SJSA1 (cell line): ENCODE measurements at places on chromosomes 5 and 9. TPM values are rescaled to one million over a fixed set of nuclear protein-coding genes. Genes with fewer than 3 reads are reported as not detected.

The TUSC1 gene
- not detected in 2 replicates for total RNA-seq

The CCL27 gene
- total RNA-seq: not detected in 2 replicates

GRCh38 chr9:78031444-78031892 lies at the start of gene GNAQ:
GNAQ (minus strand) TSS chr9:78031811; CDS start chr9:78031235, 576 bp downstream.
- DNase-seq: no peak

- no peak for DNase-seq
Observed at GRCh38 chr9:64015136-64015535, 1269.9 kb downstream of the FOXD4L5 start.
